Activated naive CD4-positive, alpha-beta T cell (primary cell): ENCODE measurements at places on chromosomes 16 and 17.

GRCh38 chr17:80577876-80578570, 33.4 kb downstream of the RPTOR start:
- DNase-seq: no peak

GRCh38 chr16:64394061-64394460, 727.8 kb downstream of the CDH11 start:
- no peak for DNase-seq

- DNase-seq: no peak
Observed at GRCh38 chr17:51132964-51133319, 12.3 kb upstream of the SPAG9 start.

DNA sequence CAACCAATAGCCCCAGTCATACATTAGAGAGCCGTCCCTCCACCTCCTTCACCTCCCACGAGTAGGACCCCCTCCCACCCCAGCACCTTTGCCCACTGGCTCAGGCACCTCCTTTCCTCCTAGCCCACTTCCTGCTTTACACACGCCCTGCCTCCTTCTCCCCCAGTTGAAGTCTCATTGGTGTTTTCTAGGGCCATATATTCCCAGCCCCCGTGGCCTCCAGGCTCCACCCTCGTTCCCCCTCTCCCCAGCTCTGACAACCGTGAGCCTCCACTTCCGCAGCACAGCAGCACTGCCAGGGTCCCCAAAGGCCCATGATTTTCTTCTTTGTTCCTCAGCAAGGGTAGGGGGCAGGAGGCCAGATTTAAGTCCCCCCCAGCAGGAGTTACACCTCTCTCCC, 340.3 kb upstream of the TNRC6C start:
- DNase-seq: no peak

DNA sequence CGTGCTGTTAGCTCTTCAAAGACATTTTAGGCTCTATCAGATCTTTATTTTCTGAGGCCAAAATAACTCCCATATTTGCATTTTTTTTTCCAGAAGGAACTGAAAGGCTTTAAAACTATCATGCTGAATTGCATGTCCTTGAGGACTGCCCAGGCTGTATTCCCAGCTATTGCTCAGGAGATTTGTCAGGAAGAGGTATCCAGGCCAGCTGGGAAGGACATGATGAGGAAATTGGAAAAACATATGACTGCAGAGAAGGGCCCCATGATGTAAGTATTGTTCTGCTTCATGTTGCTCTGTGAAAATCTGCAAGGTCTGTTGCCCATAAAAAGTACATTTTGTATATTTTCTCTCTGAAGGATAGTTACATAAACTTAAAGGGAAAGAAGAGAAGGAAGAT, 5.7 kb downstream of the CDC6 start:
- DNase-seq: no peak

DNA sequence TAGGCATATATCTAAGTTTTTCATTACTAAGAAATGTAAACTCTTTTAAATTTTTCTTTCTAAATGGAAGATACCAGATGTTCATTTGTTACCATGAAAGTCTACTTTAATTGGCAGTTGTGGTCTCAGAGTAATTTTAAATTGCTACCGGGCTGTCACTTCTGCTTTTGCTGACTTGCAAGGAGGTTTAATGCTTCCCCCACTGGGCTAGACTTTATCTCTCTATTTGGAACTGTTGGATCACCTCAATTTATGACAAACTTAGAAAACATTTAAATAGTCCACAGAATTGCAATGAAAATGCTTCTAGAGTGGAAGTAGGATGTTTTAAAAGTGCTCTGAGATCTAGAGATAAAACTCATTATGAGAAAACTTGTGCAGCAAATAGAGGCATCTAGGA, 479.8 kb upstream of the GOT2 start:
- DNase-seq: no peak

- no peak for DNase-seq
Observed at GRCh38 chr17:68646626-68647526, 45.7 kb upstream of the FAM20A start.

DNA sequence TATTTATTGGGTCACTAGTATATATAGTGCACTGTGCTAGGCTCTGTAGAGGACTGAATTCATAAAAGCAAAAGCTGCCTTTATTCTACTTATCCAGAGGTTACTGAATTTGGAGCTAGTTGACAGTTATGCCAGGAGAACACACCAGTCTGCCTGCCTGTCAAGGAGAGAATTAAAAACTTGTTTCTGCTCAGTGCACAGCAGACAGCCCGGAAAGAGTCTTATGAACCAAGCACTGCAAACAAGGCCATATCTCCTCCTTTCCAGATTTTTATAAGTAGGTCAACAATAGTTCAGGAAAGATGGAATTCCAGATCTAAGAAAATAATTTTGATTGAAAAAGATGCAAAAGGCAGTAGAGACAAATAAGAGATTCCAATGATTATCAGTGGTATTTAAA, 267.8 kb downstream of the CA10 start:
- no peak for DNase-seq

GRCh38 chr16:82917886-82918595, 291.3 kb downstream of the CDH13 start:
- DNase-seq: no peak

- DNase-seq: no peak
Observed at GRCh38 chr17:48954300-48954755, 9.7 kb upstream of the SNF8 start.

- peak; percentile 40 for DNase-seq
Observed at GRCh38 chr16:71895679-71896365, 491 bp downstream of the IST1 start.

DNA sequence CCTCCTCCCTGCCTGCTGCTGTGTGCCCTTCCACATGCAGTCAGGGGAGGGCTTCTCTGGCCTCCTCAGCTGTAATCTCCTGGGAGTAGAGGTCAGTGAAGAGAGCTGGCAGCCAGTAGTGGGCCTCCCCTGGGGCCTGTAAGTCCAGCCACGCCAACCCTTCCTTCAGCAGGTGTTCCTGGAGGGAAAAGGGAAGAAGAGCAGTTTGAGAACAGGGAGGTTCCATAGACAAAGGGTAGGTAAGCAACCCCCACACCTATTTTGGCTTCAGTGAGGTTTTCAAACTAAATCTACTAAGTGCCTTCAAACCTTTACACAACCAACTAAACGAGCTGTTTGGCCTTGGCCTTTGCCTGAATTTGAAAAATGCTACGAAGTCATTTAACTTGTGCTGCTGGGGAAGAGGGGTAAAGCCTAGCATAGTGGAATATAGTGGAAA, 14.2 kb downstream of the SNF8 start:
- no peak for DNase-seq

- no peak for DNase-seq
Observed at GRCh38 chr17:80779961-80780380, 211.7 kb upstream of the CHMP6 start.

DNA sequence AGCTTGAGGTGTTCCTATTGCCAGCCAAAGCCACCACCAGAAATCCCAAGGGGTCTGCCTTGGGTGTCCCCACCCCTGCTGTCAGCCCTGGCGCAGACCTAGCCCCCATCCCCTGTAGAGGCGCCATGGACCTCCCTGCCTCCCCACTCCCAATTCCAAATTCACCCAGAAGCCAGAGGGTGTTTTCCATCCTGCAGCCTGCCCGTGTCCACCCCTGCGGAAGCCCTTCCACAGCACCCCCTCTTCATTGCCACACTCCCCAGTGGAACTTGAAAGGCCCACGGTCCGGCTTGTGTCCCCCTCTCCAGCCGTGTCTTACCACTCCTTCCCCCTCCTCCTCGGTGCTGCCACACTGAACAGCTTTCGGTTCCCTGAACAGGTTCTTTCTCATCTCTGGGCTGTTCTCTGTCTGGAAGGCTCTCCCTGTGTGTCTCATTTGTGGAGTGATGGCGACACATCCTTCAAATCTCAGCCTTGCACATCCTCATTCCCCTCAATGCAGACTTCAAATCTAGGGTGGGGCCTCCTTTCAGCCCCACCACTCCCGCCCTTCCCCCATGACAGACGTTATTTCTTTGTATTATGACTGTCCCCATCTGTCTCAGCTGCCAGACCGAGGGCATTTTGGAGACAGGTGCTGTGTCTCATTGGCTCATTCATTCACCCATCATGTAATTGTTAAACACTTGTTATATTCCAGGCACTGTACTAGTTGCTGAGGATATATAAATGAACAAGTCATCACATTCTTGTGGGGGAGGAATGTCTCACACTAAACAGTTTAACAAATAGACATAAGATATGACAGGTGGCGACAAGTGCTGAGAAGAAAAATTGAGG, 36.3 kb downstream of the ADGRG5 start:
- no peak for DNase-seq

- no peak for DNase-seq
Observed at GRCh38 chr16:67063008-67063407, 34.1 kb downstream of the CBFB start.

DNA sequence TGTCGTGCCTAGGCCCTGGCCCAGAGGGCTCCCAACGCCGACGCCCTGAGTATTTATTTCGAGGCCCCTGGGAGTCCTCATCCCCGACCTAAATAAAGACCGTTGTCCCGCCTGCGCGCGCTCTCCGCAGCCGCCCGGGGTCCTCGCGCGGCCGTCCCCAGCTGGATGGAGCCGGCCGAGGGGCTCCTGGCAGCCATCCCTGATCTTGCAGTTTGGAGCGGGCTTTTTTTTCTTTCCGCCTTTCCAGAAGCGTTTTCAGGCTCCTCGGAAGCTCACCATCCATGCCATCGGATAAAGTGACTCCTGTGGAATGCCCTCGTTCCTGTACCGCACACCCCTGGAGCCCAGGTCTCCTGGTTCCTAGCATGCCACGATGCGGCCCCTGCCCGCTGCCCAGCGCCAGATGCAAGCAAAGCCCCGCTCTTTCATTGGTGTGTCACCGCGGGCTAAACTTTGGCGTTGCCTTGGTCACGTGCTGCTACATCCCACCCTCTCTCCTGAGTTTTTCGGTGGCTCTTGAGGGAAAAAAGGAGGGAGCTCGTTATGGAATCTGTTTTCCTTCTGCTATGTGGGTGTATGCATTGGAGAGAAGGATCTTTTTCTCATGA, 716 bp downstream of the TMEM94 start:
- DNase-seq: no peak

GRCh38 chr17:58304750-58305486, 23.7 kb downstream of the TSPOAP1 start:
- DNase-seq: no peak

- no peak for DNase-seq
Observed at GRCh38 chr17:15377200-15377599, 35.8 kb upstream of the TEKT3 start.

GRCh38 chr16:48619979-48620378, 10.0 kb upstream of the N4BP1 start:
- DNase-seq: no peak

- no peak for DNase-seq
Observed at GRCh38 chr17:76197911-76198310, 42.4 kb downstream of the RNF157 start.

DNA sequence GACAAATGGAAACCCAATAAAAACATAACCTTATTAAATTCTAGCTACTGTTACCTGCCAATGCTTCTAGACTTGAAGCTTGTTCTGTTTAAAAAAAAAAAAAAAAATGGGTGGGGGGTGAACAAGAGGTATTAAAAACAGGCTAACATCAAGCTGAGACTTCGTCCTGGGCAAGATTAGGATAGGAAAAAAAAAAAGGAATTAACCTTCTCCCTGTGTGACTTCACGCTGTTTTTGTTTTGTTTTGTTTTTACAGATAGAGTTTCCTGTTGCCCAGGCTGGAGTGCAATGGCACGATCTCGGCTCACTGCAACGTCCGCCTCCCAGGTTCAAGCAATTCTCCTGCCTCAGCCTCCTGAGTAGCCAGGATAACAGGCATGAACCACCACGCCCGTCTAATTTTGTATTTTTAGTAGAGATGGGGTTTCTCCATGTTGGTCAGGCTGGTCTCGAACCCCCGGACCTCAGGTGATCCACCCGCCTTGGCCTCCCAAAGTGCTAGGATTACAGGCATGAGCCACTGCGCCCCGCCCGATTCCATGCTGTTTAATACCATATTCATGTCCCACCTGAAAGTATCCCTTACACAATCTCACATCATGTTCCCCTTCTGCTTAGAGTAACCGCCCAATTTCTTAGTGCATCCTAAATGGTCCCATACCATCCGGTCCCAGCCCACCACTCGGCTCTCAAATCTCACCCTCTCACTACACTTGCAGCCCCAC, 2.2 kb downstream of the USP31 start:
- no peak for DNase-seq

DNA sequence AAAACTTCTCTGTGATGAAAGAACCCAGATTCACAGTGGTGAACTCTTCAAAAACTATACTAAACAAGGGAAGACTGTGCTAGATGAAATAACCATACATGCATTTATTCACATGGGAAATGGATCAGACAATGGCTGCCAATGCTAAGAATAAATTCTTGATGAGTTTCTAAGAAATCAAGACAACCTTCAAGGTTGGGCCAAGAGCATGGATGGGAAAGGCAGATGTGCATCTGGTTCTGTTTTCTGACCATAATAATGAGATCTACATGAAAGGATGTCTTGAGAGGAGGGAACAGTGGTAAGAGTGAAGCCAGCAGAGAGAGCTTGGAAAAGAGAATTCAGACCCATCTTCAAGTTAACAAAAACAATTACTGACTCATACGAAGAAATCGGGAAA, 31.4 kb downstream of the ANKRD11 start:
- DNase-seq: no peak

DNA sequence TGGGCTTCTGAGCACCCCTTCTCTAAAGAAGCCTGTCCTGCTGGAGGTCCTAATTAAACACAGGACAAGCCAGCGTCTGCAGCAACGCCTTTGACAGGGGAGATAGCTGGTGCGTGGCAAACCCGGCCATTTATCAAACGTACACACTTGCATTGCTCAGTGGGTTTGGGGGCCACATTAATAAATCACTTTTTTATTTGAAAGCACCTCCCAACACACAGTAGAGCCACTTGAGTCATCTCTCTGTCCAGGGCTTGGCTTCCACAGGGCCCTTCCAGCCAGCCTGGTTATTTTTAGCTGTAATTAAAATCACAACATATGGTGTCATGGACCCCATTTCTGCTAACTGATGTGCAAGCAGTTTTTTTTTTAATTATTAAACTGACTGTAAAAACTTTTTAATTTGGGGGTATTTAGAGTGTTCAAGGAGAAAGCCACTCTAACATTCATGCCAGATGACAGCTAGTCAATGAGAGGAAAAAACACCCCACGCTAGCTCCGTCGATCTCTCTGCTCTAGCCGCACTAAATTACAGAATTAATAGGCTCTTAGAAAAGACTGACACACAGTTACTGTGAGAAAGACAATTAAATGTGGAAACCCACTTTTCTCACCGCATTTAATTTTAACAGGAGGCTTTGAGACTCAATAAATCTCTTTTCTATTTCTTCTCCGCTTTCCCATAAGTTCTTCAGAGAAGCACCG, 201.0 kb upstream of the WSCD1 start:
- no peak for DNase-seq
